Aortic smooth muscle cell (primary cell): ENCODE measurements at places on chromosomes 11 and 22. TPM values are rescaled to one million over a fixed set of nuclear protein-coding genes. Genes with fewer than 3 reads are reported as not detected.

The CD248 gene
- total RNA-seq, result 21.9 and 23.3 TPM in 2 replicates

The MARK2 gene
- total RNA-seq, result 6.6 and 8.0 TPM in 2 replicates

The MPZL2 gene
- total RNA-seq, result 0.56 and 2.0 TPM in 2 replicates

The FOSL1 gene
- total RNA-seq, result 24.0 and 32.9 TPM in 2 replicates

The OR52H1 gene
- 0.66 and 0.87 TPM in 2 replicates for total RNA-seq

The ELF5 gene
- not detected in 2 replicates for total RNA-seq

The ANGPTL5 gene
- 0.25 and 0.92 TPM in 2 replicates for total RNA-seq

The KRTAP5-7 gene
- 0.13 TPM in 1 of 2 replicates, not detected in the other for total RNA-seq

The SULT4A1 gene
- 0.26 and 0.31 TPM in 2 replicates for total RNA-seq
